ENCODE measurements at places on chromosomes 4 and X. TPM values are rescaled to one million over a fixed set of nuclear protein-coding genes. Genes with fewer than 3 reads are reported as not detected.

GRCh38 chr4:26467724-26468123 is 22.6 kb downstream of the CCKAR start:
- no peak for DNase-seq

DNA sequence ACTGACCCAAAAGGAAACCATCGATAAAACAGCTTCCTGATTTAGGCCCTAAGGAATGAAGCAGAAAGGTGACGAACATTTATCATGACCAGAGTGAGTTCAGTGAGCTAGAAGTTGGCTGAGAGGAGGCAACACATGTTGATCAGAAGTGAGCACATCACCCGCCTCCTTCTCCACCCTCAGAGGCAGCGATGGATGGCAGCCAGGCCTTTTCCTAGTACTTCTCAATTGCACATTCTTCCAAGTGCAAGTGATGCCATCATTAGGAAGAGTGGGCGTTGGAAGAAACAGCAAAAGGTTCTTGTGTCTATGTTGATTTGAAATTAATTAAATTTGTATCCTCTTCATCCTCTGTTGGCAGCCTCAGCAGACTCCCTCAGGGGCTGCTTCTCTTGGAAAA is 51.7 kb downstream of the TMEM154 start:
- no peak for DNase-seq

- DNase-seq: no peak
Measured at GRCh38 chr4:172390331-172390730, 577.1 kb downstream of the GALNTL6 start.

The DUX4 gene
- polyA plus RNA-seq: 0.59 TPM

The RAB41 gene
- 0.79 TPM for polyA plus RNA-seq

Data from renal cortex interstitium (tissue), 15 donors.